Aorta (tissue), 5 donors: ENCODE measurements at places on chromosomes 2 and 18. TPM values are rescaled to one million over a fixed set of nuclear protein-coding genes. Genes with fewer than 3 reads are reported as not detected.

DNA sequence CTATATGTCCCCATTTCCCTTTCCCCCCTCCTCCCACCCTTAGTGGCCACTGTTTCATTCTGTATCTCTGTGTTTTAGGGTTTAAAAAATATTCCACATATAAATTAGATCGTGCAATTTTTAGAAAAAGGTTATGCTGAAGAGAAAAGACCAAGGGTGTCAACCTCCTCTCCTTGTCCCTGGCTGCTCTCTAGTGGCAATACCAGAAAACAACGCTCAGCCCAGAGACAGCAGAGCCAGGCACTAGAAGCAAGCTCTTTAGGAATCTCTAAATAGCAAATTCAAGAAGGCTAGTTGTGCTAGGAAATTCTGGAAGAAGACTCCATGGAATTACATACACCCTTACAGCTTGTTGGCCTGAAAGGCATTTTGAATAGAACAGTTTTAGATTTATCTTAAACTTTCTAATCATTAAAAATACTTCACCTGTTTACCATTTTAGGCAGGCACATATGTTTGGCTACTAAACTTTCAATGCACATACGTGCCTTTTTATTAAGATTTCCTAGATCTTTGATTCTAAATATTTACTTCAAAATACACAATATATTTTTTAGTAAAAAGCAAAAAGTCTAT, 35.1 kb upstream of the RASGRP3 start:
- no peak overlapping the region for H3K4me3 ChIP-seq
- DNase-seq, result no peak
- H3K4me1 ChIP-seq, result no peaks in the 10 kb centered on the region
- no peak overlapping the region for H3K27ac ChIP-seq
- no peaks in the 10 kb centered on the region for H3K36me3 ChIP-seq

DNA sequence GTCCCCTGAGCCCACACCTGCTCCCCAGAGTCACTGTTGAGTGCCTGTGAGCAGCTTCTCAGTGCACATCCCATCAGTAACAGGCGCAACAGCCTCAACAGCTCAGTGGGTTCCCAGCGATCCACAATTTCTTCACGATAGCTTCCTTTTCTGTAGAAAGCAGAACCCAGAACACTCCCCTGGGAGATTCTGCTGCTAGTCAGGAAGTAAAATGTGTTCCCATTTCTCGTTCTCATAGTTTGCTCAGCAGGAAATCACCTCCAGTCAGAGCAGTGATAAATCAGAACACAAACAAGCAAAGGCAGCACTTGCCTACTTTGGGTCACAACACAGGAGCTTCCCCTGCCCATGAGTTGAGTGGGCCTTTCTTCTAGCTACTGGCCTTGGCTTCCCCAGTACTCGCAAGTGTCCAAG, 48.9 kb upstream of the ATG16L1 start:
- no peak for DNase-seq
- no peaks in the 10 kb centered on the region for H3K27me3 ChIP-seq

- H3K27ac ChIP-seq, result no peak overlapping the region
- no peaks in the 10 kb centered on the region for H3K4me1 ChIP-seq
- DNase-seq, result no peak
- H3K36me3 ChIP-seq, result no peaks in the 10 kb centered on the region
- H3K27me3 ChIP-seq, result no peaks in the 10 kb centered on the region
- H3K4me3 ChIP-seq, result no peak overlapping the region
Observed at GRCh38 chr2:70615222-70615621, 61.6 kb upstream of the TGFA start.

SLC4A3 gene
- 2.0 TPM for total RNA-seq

PDE1A gene
- total RNA-seq, result 23.2 TPM

GRCh38 chr2:169106563-169107545, 37.5 kb downstream of the DHRS9 start:
- H3K4me3 ChIP-seq, result no peak overlapping the region
- no peak for DNase-seq
- no peaks in the 10 kb centered on the region for H3K36me3 ChIP-seq
- H3K27me3 ChIP-seq, result peaks cover 3% of the 10 kb centered on the region

DNA sequence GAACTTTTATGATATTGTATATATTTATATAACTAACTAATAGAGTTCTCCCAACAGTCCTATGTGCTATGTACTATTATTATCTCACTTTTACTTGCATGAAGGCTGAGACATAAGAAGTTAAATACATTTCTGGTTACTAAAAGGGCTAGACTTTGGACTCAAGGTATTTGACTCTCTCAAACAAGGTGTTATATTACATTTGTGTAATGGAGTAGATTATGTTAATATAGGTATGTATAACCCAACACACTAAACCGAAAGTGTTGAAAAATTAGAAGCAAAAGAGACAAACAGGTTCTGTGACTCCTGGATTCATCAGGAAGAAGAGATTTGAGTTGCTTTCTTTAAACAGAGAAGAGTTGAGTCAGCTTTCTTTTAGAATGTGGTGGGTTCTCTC, 733.6 kb upstream of the ZEB2 start:
- no peaks in the 10 kb centered on the region for H3K4me1 ChIP-seq
- no peak overlapping the region for H3K27ac ChIP-seq
- no peak for DNase-seq

DNA sequence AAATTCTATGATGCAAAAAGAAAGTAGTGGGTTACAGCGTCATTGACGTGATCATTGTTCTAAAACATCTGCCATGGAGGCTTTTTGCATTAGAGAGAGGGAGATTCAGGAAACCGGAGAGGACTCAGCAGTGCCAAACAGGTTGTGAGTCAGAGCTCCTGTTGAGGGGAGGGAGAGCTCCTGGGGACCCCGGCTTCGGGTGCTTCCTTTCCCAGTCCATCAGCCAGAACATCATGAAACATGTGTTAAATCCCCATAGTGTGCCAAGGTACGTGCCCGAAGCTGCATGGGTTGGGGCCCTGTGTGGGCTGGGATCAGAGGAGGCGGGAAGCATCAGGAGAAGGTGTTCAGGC, 791 bp upstream of the CYRIA start:
- no peak overlapping the region for H3K4me3 ChIP-seq
- H3K36me3 ChIP-seq, result no peaks in the 10 kb centered on the region
- no peaks in the 10 kb centered on the region for H3K27me3 ChIP-seq

DNA sequence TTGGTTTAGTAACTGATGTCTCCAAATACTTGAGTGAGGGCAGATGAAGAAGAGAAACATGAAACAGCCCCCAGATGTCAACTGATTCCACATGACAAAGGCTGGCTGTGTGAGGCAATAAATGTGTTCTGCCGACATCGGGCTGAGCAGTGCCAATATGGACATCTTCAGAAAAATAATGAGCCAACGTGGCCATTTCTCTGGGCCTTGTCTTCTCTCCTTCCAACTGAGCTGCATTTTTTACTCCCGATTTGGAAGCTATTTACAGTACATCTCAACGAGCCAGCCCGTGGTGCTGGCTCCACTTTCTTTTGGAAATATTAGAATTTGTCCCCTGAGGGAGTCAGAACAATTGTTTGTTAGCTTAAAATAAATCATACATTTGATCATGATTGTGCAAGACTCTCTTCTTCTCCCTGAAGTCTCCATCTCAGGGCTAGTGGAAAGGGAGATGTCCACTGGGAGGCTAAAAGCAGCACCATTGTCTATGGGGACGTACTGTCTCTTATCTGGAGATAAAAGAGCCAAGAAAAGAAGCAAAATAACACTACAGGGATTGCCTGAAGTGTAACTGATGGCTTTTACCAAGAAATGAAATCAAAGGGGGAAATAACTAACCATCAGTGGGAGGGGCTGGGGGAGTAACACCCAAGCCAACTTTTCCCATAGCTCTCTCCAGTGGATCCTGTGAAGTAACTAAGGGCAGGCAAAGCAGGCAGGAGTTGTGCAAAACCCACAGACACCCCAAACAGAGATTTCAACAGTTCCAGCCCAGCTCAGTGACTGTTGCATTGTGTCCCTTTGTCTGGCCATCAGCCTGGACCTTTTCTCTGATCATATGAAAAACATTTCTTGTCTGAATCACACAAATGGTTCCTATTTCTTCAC, 114.8 kb downstream of the RDH14 start:
- H3K27me3 ChIP-seq, result no peaks in the 10 kb centered on the region
- peak; percentile 58 for DNase-seq
- peak overlapping the region; percentile 67 for H3K27ac ChIP-seq
- H3K4me1 ChIP-seq, result peaks cover 11% of the 10 kb centered on the region
- no peaks in the 10 kb centered on the region for H3K36me3 ChIP-seq

DNA sequence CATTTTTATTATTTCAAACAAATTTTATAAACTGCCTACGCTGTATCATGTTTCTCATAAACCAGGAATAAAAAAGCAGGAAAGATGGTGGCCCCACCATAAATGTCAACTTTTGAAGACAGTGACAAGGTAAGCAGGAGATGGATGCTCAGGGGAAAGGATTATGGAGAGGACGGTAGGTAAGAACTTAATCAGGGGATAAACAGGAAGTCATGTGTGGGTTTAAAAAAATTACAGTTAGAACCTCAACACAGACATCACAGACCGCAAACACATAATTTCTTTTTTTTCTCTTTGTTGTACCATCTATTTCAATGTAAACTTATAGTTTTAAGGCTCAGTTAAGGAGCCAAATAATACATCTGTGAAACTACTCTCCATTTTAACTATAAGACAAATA, 575.2 kb upstream of the SLC8A1 start:
- H3K4me3 ChIP-seq, result no peak overlapping the region

GRCh38 chr18:70124139-70124538, 81.3 kb downstream of the RTTN start:
- no peak for DNase-seq
- no peaks in the 10 kb centered on the region for H3K27me3 ChIP-seq
- H3K4me1 ChIP-seq, result no peaks in the 10 kb centered on the region

GRCh38 chr2:145874466-145874865, 1354.5 kb upstream of the ZEB2 start:
- no peak overlapping the region for H3K4me3 ChIP-seq
- no peaks in the 10 kb centered on the region for H3K36me3 ChIP-seq
- DNase-seq, result no peak
- H3K27me3 ChIP-seq, result no peaks in the 10 kb centered on the region
- H3K4me1 ChIP-seq, result no peaks in the 10 kb centered on the region

DNA sequence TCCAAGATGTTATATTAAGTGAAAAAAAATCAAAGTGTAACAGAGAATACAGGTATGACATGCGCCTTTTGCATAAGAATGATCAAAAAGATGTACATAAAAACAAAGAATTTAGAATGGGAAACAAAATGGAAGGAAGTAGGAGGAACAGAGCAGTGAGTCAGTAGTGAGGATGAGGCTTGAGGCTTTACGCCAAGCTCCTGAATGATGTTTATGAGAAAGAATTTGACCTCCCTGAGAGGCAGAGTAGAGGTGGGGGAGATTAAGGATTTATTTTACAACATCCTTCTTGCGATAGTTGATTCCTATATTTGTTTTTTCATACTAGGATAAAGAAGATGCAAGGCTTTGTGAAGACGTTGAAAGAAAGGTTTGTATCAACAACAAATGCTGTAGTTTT, 81.4 kb downstream of the DCDC2C start:
- H3K27me3 ChIP-seq, result no peaks in the 10 kb centered on the region
- DNase-seq, result no peak
- no peak overlapping the region for H3K4me3 ChIP-seq
- no peaks in the 10 kb centered on the region for H3K4me1 ChIP-seq
- no peaks in the 10 kb centered on the region for H3K36me3 ChIP-seq
- no peak overlapping the region for H3K27ac ChIP-seq

GRCh38 chr2:220117025-220117424, 489.6 kb downstream of the SLC4A3 start:
- DNase-seq, result no peak
- no peak overlapping the region for H3K4me3 ChIP-seq
- H3K36me3 ChIP-seq, result no peaks in the 10 kb centered on the region
- no peaks in the 10 kb centered on the region for H3K27me3 ChIP-seq
- H3K4me1 ChIP-seq, result no peaks in the 10 kb centered on the region
- no peak overlapping the region for H3K27ac ChIP-seq

GRCh38 chr2:86764661-86765309, 25.9 kb downstream of the CD8A start:
- H3K27me3 ChIP-seq, result no peaks in the 10 kb centered on the region
- H3K27ac ChIP-seq, result no peak overlapping the region
- DNase-seq, result no peak
- H3K4me1 ChIP-seq, result no peaks in the 10 kb centered on the region
- no peak overlapping the region for H3K4me3 ChIP-seq

INPP5D gene
- total RNA-seq, result 21.1 TPM

DNA sequence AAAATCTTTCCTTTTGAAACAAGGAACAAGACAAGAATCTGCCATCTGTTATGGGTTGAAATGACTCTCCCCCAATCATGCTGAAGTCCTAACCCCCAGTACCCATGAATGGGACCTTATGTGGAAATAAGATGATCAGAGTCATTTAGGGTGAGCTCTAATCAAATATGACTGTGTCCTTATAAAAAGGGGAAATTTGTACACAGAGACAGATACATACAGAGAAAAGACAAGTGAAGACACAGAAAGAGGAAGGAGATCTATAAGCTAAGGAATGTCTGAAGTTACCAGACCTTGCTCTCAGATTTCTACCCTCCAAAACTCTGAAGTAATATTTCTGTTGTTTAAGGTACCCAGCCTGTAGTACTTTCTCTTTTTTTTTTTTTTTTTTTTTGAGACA, 15.7 kb downstream of the TGFBRAP1 start:
- no peak overlapping the region for H3K27ac ChIP-seq
- H3K4me1 ChIP-seq, result no peaks in the 10 kb centered on the region
- no peaks in the 10 kb centered on the region for H3K27me3 ChIP-seq
- no peak overlapping the region for H3K4me3 ChIP-seq
- no peaks in the 10 kb centered on the region for H3K36me3 ChIP-seq

NEB gene
- 1.6 TPM for total RNA-seq

KIF5C gene
- total RNA-seq, result 3.4 TPM

DNA sequence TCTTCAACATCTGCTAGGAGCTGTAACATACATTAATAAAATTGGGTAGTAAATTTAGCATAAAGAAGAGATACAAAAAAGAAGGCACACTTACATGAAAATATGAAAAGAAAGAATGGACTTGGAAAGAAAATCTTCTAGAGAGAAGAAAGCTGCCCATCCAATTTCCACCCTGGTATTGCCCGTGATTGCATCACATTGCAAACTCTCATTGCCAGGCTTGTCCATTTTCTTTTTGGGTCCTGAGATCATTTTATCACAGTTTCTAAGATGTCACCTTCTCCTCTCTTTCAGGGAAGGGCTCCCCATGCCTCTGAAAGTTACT, 321.5 kb downstream of the RND3 start:
- no peaks in the 10 kb centered on the region for H3K27me3 ChIP-seq
- H3K4me1 ChIP-seq, result no peaks in the 10 kb centered on the region
- no peaks in the 10 kb centered on the region for H3K36me3 ChIP-seq
- no peak for DNase-seq
- H3K4me3 ChIP-seq, result no peak overlapping the region

STPG4 gene
- 0.90 TPM for total RNA-seq

GRCh38 chr18:51864219-51864965, 475.6 kb upstream of the DCC start:
- H3K4me1 ChIP-seq, result no peaks in the 10 kb centered on the region
- H3K27me3 ChIP-seq, result no peaks in the 10 kb centered on the region
- no peak for DNase-seq
- H3K4me3 ChIP-seq, result no peak overlapping the region
- no peak overlapping the region for H3K27ac ChIP-seq

- H3K36me3 ChIP-seq, result no peaks in the 10 kb centered on the region
- no peaks in the 10 kb centered on the region for H3K4me1 ChIP-seq
- DNase-seq, result no peak
Observed at GRCh38 chr2:177028296-177028695, 184.3 kb upstream of the HNRNPA3 start.
